ENCODE measurements at places on chromosomes 12 and 14.

DNA sequence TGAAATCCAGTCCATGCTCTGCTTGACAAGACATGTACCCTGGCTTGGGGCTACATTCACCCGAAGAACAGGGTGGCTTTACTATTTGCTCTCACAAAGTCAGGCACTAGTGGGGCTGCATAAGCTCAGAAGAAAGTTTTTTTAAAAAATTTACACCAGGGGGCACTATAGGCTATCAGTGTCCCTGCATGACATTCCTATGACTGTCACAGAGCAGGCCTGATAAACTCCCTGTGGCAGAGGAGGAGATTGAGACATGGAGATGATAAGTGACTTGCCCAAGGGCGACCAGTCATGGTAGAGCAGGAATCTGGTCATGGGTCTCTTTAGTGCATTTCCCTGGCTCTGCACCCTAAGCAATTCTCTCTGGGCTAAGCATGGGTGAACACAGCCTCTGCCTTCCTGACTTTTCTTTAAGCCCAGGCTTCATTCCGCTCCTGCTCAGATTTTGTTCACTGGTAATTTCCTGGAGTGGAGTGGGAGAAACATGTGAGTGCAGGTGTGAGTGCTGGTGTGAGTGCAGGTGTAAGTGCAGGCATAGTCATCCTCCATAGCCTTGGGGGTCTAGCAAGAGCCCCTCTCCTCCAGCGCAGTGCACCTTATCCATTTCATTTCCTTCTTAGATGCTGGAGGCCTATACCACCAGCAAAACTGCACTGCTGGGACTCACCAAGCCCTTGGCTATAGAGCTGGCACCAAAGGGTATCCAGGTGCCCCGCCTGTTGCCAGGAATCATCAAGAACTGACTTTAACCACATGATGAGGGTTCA is 91.6 kb downstream of the DHRS2 start:
- no peak overlapping the region for H3K27ac ChIP-seq
- H3K36me3 ChIP-seq = no peaks in the 10 kb centered on the region
- H3K4me1 ChIP-seq = no peaks in the 10 kb centered on the region
- H3K4me3 ChIP-seq = no peak overlapping the region
- H3K27me3 ChIP-seq = no peaks in the 10 kb centered on the region

DNA sequence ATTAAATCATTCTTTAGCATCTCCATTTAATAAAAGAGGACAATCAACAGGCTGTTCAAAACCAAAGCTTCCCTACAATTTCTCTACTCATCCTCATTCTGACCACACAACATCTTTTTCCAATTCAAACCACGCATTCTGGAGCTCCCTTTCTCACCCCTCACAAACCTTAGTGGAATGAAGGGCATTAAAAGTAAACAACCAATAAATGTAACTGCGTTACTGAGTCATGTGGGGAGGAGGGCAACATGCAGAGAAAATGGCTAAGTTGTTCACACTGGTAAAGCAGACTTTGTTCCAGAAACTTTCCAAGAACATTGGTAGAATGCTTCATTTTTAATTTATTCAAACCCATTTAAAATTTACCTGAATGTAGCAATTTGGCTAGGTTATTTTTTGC is 19.6 kb downstream of the SOX5 start:
- H3K4me3 ChIP-seq = no peak overlapping the region
- no peaks in the 10 kb centered on the region for H3K36me3 ChIP-seq
- no peak overlapping the region for H3K27ac ChIP-seq
- no peaks in the 10 kb centered on the region for H3K27me3 ChIP-seq
- DNase-seq = no peak

DNA sequence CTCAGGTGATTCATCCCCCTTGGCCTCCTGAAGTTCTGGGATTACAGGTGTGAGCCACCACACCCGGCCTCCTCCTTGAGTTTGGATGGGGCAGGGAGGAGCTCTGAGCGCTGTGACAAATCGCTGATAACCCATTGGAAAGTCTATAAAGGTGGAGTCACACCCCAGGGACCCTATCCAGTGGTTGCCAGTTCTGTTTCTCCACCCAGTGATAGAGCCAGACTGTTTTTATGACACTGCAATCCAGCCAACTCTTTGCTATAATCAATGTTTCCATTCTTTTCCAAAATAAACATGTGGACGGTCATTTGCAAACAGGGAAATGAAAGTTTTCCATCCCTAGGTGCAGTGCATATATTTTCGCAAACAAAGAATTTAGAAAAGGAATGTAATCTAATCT is 142.0 kb upstream of the PELI2 start:
- DNase-seq = no peak

DNA sequence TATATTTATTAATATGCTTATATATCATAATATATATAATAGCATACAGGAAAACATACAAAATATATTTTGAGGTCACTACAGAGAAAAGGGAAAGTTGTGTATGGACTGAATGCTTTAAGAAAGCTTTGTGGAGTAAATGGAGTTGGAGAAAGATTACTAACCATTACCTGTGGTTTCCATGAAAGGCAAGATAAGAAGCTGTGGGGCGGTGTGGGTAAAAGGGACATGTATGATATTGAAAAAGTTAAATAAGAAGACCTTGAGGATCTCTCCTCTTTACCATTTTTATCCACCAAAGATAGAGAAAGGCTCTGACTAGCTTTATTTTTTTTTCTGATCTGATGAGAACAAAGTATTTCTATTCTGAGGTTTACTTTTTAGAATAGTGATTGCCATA is 404.4 kb downstream of the TRHDE start:
- no peak overlapping the region for H3K27ac ChIP-seq
- H3K27me3 ChIP-seq = no peaks in the 10 kb centered on the region
- no peak overlapping the region for H3K4me3 ChIP-seq
- H3K4me1 ChIP-seq = no peaks in the 10 kb centered on the region
- no peaks in the 10 kb centered on the region for H3K36me3 ChIP-seq

- no peaks in the 10 kb centered on the region for H3K4me1 ChIP-seq
- no peaks in the 10 kb centered on the region for H3K36me3 ChIP-seq
These were observed 72.2 kb downstream of the CLIP1 start for GRCh38 chr12:122350141-122350848.

DNA sequence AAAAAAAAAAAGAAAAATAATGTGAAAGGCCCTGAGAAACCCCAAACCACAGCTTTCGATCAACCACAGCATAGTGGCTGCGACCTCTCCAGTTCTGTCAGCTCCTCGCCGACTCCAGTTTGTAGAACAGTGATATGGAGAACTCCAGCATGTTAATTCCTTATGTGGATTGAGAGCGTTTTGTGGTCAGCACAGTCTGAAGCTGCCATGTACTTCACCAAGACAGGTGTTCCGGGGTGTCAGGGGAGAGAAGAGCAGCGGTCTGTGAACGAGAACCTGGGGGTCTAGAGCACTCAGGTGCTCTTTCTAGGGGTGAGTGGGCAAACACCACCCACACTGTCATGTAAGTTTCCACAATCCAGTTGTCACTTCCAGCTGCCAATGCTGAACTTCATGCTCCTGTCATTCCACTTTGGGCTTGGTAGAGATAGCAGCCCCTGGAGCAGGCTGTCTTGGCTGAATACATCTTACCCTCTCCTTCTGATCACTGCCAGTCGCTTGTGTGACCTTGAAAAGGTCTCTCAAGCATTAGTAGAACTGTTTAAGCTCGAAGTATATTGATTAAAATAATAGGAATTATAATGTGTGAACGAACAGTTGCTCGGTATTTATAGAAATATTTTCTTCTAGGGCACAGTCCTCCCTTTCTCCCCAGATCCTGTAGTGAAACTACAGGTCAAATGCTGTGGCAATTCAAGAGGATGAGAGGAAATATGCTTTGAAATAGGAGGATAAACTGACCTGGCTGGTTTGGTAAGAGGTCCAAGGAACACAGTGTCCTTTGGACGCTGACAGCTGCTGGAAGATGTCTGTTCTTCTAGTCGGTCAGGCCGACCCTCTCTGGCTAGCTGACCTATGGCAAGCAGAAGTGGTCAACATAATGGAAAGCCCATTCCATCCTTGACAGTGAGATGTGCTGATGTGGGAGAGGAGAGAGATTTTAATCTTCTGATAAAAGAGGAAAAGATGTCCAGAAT is 15.7 kb upstream of the MAX start:
- H3K36me3 ChIP-seq = no peaks in the 10 kb centered on the region
- H3K4me1 ChIP-seq = peaks cover 8% of the 10 kb centered on the region
- H3K27ac ChIP-seq = peak overlapping the region; percentile 32
- DNase-seq = peak; percentile 47
- H3K27me3 ChIP-seq = no peaks in the 10 kb centered on the region

GRCh38 chr14:33273978-33274377 is 335.3 kb downstream of the NPAS3 start:
- no peak overlapping the region for H3K27ac ChIP-seq
- H3K4me3 ChIP-seq = no peak overlapping the region
- no peak for DNase-seq
- H3K4me1 ChIP-seq = no peaks in the 10 kb centered on the region
- no peaks in the 10 kb centered on the region for H3K36me3 ChIP-seq
- no peaks in the 10 kb centered on the region for H3K27me3 ChIP-seq

- no peaks in the 10 kb centered on the region for H3K36me3 ChIP-seq
- peaks cover 16% of the 10 kb centered on the region for H3K4me1 ChIP-seq
- no peak overlapping the region for H3K27ac ChIP-seq
- H3K4me3 ChIP-seq = no peak overlapping the region
These were observed 45.0 kb downstream of the GIT2 start for GRCh38 chr12:109951136-109951535.

DNA sequence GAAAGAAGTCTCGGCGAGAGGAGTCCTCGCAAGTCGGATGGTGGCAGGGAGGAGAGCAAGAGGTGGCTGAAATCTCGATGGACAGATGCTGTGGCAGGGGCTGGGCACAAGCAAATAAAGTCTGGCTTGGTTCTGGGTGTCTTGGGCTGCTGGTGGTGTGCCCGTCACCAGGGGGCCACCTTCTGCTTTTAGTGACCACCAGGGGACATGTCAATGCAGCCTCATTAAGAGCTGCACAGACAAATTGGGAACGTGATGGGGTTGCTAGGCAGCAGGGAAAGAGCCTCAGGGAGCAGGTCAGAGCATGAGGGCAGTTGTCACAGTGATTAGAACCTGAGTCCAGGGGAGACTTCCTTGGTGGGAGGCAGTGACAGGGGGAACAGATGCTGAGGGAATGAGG is 44.0 kb downstream of the LRRC74A start:
- no peak for DNase-seq
- no peaks in the 10 kb centered on the region for H3K36me3 ChIP-seq
- H3K4me1 ChIP-seq = no peaks in the 10 kb centered on the region

DNA sequence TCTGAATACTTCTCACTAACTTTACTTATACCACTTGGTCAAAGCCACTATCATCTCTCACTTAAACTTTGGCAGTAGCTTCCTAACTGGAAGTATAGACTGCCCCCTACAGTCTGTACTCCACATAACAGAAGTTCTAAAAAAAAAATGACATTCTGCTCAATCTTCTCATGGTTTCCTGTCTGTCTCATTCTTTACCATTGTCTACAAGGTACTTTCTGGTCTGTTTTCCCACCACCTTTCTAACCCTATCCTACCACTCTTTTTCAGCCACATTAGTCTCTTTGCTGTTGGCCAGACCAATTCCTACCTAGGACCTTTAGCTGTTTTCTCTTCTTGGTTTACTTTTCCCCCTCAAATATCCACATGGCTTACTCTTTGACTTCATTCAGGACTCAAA is 14.7 kb downstream of the CPSF6 start:
- no peak overlapping the region for H3K4me3 ChIP-seq
- no peaks in the 10 kb centered on the region for H3K36me3 ChIP-seq
- H3K27me3 ChIP-seq = no peaks in the 10 kb centered on the region
- no peak overlapping the region for H3K27ac ChIP-seq
- peaks cover 7% of the 10 kb centered on the region for H3K4me1 ChIP-seq

- H3K4me3 ChIP-seq = no peak overlapping the region
- DNase-seq = no peak
- H3K4me1 ChIP-seq = no peaks in the 10 kb centered on the region
- H3K27me3 ChIP-seq = no peaks in the 10 kb centered on the region
- H3K27ac ChIP-seq = no peak overlapping the region
- H3K36me3 ChIP-seq = no peaks in the 10 kb centered on the region
These were observed 444.1 kb downstream of the IPO8 start for GRCh38 chr12:30251546-30251945.

DNA sequence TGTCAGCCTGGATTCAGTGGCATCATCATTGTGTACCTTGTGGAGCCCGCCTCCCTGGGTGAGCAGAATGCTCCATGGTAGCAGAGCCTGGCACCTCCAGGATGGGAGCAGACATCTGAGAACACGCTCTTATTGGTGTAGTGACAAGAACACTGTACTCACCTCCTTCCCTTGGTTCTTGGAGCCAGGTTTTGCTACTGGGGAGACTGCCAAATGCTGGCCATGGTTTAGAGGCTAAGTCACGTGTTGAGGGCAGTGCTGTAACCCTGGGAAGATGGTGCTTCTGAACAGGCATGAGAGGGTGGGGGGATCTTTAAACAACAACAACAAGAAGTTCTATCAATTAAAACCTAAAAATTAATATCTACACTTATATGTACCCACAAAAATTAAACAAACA is 47.6 kb upstream of the ASPG start:
- no peak overlapping the region for H3K27ac ChIP-seq
- H3K36me3 ChIP-seq = no peaks in the 10 kb centered on the region
- no peak for DNase-seq
- H3K27me3 ChIP-seq = no peaks in the 10 kb centered on the region

- no peaks in the 10 kb centered on the region for H3K27me3 ChIP-seq
- H3K27ac ChIP-seq = no peak overlapping the region
- DNase-seq = no peak
- H3K36me3 ChIP-seq = no peaks in the 10 kb centered on the region
These were observed 303.9 kb upstream of the FKBP4 start for GRCh38 chr12:2490831-2491230.

DNA sequence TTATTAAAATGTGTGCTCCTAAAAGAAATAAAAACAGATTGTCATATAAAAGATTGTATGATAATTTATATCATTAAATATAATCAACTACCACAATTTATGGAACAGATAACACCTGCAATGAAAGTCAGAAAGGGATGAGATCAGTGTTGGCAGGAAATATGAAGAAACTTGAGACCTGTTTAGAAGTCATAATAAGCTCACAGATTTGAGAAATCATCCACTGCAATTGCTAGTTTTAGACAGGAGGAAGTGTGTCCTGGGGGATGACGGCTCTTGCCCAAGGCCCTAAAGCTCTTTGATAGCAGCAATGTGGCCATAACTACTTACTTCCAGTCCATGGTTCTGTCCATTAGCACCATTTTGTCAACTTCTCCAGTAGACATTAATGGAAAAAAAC is 122.8 kb upstream of the SOX5 start:
- no peaks in the 10 kb centered on the region for H3K36me3 ChIP-seq
- no peak for DNase-seq

- no peak for DNase-seq
- H3K36me3 ChIP-seq = no peaks in the 10 kb centered on the region
- no peak overlapping the region for H3K27ac ChIP-seq
- no peaks in the 10 kb centered on the region for H3K4me1 ChIP-seq
These were observed 33.1 kb upstream of the GNPNAT1 start for GRCh38 chr14:52824462-52824861.

- no peak overlapping the region for H3K4me3 ChIP-seq
- H3K4me1 ChIP-seq = no peaks in the 10 kb centered on the region
- no peak overlapping the region for H3K27ac ChIP-seq
These were observed 183.1 kb downstream of the TMTC3 start for GRCh38 chr12:88325076-88325815.

- no peaks in the 10 kb centered on the region for H3K27me3 ChIP-seq
- DNase-seq = no peak
- no peak overlapping the region for H3K4me3 ChIP-seq
- no peaks in the 10 kb centered on the region for H3K36me3 ChIP-seq
These were observed 68.0 kb upstream of the FAR2 start for GRCh38 chr12:29081101-29081500.

Data from testis (tissue), 5 donors.